ENCODE measurements at places on chromosomes 4 and X.
A peak's percentile ranks its signal among the peaks of the same experiment; 100 is the strongest.

- DNase-seq = no peak
Observed at GRCh38 chr4:26252349-26253025, 68.3 kb upstream of the RBPJ start.

DNA sequence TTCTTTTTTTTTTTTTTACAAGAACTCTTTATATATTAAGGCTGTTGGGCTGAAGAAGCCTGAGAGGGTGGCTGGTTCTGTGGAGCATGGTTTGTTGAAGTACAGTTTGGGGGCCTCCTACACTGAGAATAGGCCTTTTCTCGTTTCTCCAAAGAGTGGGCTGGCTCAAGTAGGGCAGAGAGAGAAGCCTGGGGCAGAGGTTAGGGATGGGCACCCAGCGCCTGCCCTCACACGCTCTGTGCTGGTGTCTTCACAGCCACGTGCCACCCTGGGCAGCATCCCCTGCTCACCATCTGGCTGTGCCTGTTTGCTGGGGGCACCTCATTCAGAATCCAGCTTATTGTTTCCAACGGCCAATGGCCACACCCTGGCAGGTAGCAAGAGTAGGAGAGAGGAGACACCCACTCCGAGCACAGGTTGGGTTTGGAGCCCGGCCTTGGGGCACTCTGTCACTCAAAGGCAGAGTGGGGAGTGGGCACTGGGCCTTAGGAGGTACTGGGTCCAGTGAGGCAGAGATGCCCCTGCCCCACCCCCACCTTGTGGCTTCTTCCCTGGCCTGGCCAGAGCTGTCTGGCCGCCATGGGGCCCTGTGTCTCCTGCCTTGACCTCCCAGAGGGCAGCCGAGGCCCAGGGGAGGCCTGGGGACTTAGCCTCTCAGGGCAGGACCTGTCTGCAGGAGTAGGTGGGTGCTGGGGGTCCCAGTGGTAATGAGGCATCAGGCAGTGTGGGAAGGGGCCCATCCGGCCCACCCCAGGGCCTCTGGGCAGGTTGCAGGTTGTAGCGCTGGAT is 2.9 kb downstream of the MSANTD1 start:
- DNase-seq = no peak

GRCh38 chrX:16239211-16239610 is 71.9 kb downstream of the MAGEB17 start:
- DNase-seq = no peak

DNA sequence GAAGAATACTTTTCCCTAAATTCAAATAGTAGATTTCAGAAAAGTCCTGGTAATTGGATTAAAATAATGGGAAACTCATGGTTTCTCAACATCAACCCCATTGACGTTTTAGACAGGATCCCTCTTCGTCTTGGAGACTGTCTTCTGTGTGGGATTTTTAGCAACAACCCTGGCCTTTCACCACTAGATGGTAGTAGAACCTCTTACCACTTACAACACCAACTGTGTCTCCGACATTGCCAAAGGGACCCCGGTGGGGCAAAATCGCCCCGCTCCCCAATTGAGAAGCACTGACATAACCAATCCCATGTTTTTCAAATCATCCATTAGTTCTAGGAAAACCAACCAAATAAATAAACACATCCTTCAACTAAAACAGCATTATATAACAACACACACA is 16.9 kb upstream of the ANOS1 start:
- no peak for DNase-seq

- DNase-seq = no peak
Observed at GRCh38 chr4:110418641-110419040, 57.3 kb upstream of the ENPEP start.

DNA sequence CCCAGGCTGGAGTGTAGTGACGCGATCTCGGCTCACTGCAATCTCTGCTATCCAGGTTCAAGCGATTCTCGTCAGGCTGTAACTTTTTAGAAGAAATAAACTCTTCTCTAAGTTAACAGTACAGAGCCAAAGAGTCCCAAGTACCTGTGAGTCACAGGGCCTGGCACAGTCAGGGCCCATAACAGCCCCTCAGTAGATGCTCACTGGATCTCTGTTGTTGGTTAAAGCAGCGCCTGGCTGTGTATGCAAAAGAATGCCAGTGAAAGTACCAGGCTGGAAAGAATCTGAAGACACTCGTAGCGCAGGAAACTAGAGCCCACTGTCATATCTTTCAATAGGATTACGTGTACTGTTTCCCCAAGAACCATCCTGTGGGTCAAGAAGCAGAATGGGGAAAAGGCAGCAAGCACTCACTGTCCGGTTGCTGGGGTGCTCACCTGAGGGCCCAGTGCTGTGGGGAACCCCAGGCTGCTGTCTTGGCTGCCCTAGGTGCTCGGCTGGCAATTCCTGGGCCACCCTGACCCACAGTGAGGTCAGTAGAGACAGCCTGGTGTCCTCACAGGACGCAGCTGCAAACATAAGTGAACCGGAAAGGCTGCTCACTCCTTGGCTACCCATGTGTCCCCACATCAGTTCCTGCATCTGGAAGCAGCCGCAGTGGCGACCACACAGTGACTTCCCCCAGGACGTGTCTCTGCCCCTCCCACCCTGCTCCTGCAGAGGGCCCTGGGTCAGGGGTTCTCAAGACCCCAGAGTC is 3.1 kb upstream of the SLBP start:
- no peak for DNase-seq

GRCh38 chrX:17560385-17560784 is 176.9 kb upstream of the SCML1 start:
- DNase-seq = no peak

- no peak for DNase-seq
Observed at GRCh38 chrX:38717871-38718270, 83.4 kb upstream of the MID1IP1 start.

DNA sequence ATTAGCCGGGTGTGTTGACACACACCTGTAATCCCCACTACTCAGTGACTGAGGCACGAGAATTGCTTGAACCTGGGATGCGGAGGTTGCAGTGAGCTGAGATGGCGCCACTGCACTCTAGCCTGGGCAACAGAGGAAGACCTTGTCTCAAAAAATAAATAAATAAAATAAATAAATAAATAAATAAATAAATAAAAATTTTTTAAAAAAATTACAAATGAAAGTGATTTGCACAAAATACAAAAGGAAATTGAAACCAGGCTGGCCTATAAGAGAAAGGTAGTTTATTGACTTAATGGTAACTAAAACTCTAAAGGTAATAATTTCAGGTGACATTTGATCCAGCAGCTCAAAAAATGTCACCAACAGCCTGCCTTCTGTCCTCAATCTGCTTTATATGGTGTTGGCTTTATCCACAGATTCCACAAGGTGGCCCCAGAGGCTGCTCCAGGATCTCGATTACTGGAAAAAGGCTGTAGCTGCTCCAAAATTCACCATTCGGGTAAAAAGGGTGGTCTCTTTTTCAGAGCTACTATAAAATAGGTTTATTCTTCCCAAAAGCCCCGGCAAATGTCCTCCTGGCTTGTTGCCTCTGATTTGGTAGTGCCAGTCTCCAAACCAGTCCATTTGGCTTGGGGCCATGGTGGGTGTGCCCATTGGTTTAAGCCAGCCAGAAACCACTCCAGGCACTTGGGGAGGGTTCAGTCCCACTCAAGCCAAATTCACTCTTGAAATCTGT is 61.4 kb upstream of the TRIM2 start:
- peak; percentile 20 for DNase-seq

- no peak for DNase-seq
Observed at GRCh38 chrX:38664285-38664684, 102.9 kb downstream of the TSPAN7 start.

DNA sequence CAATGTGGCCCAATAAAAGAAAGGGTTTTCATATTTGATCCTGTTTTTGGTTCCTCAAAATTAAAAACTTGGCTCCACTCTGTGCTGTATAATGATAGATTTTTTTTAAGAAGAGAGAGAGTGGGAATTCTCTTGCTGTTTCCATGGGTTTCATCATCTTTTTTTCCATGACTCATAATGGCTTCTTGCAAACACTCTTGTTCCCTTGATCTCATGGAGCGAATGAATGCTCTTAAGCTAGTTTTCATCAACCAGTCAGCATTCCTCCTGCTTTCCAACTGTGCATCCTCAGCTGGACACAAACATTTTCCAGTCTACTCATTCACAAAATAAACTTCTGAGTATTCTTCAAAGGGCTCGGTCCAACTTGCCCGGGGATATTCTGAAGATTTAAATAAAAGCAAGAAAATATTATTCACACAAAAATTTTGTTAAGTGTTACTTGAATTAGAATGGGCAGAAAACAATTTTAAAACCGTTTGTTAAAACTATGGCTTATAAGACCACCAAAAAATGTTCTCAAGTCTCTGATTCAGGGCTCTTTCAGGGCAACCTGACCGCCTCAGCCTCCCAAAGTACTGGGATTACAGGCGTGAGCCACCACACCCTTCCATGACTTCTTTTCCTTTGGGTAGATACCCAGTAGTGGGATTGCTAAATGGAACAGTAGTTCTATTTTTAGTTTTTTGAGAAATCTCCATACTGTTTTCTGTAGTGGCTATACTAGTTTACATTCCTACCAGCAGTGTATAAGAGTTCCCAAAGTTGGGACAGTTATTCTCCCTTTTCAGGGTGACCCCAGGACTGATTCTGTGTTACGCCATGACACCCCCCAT is 64.7 kb downstream of the TMEM156 start:
- DNase-seq = no peak

- DNase-seq = no peak
Observed at GRCh38 chrX:40880712-40881111, 145.4 kb upstream of the MED14 start.

GRCh38 chr4:157204634-157205244 is 15.8 kb upstream of the GRIA2 start:
- DNase-seq = no peak

DNA sequence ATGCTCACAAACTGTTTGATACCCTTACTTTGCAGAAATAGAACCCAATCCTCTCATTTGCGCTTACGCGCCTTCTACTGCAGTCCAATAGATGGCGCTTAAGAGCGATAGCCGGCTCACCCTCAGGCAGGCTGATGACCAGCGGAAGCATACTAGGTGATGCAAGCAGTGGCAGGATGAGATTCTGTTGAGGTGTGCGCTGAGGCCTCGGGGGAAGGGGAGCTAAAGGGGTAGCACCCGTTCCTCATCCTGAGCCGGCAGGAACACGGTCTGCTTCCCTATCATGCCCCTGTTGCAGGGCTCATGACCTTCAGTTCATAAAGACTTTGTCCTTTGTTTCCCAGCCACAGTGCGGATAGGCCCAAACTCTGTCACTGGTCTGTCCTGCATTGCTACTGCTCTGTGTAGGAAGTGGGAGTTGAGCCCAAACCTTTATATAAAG is 628.9 kb downstream of the TLL1 start:
- DNase-seq = no peak

DNA sequence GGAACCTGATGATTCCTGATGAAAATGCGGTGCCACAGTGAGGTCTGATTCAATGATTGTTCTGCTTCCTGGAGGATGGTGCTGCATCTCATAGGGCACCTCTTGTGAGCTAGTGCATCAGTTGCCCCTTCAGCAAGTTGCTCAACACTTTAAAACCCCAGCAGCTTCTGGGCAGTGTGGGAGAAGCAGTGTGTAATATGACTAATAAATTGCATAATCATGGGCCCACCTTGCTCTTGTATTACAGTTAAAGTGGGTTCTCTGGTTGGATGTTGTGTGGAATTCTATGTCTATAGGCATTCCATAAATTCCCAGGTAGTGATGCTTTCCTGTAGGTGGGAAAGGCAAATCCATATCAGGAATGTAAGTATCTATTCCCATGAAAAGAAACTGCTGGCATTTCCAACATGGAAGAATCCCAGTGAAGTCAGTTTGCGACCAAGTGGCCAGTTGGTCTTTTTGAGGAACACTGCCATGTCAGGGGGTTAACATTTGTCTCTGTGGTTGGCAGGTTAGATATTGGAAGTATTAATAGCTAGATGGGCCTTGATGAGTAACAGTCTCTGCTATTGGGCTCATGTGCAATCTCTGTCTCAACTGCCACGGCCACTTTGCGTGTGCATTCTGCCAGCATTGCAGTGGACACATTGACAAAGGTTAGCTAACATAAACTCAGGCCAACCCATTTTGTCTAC is 121.1 kb upstream of the OTUD4 start:
- DNase-seq = no peak

DNA sequence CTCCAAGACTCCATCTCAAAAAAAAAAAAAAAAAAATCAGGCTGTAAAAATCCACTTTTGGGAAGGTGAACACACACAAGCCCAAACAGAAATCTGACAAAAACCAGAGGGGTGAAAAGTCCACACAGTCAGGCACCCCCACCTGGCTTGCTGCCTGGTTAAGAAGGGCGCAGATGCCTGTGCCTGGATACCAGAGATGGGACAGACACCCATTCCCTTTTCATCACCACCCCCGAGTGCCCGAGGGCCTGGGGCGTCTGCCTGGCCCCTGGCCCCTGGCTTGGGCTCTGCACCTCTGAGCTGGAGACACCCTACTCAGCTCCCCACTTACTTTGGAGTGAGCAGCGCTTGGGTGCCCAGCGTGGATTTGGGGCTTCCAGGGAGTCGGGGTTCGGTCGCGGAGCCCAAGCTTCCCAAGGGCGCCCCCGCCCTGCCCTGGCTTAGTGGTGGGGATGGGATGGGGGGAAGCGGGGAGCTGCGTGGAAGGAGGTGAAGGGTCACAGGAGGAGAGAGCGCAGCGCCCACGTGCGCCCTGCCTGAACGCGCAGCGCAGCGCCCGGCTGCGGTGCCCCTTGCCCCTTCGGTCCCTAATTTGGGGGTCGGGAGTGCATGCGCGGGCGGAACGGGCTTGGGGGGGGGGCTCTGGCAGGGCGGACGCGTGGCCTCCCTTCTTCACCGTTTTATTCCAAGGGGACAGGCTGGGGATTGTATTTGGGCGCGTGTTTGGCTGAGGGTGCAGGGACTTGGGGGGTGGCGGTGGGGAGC is 11.3 kb downstream of the SHOX start:
- no peak for DNase-seq

GRCh38 chr4:948936-949300 is 16.7 kb downstream of the TMEM175 start:
- no peak for DNase-seq

- DNase-seq = no peak
Observed at GRCh38 chrX:108090491-108091263, 665 bp downstream of the PSMD10 start.

DNA sequence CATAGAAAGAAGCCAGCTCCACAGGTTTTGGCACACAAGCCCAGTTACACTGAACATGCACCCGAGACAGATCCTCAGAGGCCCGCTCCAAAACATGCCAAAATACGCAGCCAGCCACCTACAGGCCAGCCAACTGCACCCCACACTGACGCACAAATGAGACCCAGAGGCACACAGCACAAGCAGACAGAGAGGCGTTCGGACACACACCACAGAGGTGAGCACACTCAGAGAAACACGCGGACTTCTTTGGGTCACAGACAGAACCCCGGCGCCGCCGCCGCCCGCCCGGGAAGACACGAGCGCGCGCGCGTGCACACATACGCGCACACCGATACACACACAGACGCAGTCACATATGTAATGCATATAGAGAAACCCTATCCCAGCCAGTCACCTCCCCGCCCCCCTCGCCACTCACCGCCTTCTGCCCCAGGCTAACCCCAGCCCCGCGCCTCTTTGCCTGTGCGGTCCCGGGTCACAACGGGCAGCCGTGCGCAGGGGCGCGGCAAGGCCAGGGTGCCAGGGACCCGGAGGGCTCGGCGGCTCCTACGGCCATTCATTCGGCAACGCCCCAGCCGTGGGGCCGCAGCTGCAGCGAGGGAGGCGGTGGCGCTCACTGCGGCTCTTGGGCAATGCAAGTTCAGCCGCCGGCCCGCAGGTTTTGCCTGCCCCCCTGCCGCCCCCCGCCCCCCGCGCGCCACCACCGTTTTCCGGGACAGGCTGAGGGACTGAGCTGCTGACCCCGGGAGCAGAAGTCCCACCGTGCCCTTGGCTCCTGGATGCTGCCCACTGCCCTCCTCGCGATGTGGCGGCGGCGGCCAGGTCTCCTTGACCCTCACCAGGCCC is 553 bp downstream of the SEPTIN6 start:
- no peak for DNase-seq

- no peak for DNase-seq
Observed at GRCh38 chrX:151735219-151735618, 673 bp downstream of the CNGA2 start.
